T47D (cell line): ENCODE measurements at places on chromosomes 5 and 9.

DNA sequence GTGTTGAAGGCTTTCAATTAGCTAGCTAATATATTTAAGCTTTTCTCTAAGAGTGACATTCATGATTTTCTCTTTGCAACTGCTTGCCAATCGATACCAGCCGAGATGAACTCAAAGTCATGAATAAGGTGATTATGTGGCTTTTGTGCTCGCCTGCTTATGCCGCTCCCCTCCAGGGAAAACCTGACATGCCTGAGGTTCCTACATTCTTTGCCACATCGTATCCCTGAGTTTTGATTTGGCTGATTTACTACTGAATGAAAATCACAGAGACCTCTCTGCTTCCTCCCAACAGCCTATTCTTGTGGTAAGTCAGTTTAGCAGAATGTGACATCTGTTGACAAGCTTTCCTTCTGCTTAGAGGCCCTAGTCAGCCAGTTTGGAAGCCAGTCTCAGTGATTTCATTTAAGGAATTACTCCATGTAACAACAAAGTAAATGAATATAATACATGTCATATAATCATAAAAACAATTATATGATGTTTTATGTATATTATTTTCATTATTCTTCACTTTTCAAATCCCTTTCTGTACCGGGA lies 513.4 kb downstream of the CSNK1G3 start:
- no peak for DNase-seq

DNA sequence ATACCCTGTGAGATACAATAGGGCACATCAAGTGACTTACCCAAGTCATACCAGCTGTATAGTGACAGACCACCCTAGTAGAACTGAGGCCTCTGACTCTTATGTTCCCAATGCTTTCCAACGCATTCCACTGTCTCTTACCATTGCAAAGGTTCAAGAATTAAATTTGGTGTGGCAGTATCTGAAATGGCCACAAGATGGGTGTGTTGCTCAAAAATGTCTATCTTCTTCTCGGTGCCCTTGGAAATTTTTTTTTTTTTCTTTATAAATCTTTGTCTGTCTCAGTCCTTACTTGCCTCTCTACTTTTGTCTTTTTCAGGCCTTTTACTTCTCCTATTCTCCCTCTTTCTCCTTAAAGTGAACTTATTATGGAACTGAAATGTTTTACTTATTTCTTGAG lies 48.4 kb downstream of the GPR21 start:
- no peak for DNase-seq

GRCh38 chr5:157821822-157822622 lies 36.9 kb downstream of the CLINT1 start:
- no peak for DNase-seq

GRCh38 chr5:78360924-78361630 lies 660 bp downstream of the SCAMP1 start:
- DNase-seq, result peak; percentile 51

DNA sequence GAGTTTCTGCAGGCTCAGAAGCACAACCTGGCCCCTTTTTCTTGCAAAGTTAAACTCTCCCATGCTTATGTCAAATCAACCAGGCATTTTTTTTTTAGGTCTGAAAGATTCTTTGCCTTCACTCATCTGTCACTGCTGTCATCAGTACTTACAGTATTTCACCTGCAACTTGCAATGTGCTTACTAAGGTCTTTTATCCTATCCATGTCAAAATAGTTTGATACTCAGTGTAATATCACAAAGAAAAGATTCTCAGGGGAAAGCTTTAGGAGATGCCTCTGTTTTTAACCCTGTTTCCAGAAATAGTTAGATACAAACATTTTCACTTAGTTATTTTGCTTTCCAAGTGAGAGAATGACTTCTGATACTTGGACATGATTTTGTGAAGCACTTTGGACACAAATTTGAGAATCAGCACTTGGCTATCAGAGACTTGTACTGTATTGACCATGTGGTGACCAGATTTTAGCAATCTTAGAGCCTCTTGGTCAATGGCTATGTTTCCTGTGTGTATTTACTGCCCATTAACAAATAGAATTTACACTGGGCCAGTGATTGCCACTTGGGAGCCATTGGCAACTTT lies 428.2 kb downstream of the IRX1 start:
- DNase-seq, result no peak

DNA sequence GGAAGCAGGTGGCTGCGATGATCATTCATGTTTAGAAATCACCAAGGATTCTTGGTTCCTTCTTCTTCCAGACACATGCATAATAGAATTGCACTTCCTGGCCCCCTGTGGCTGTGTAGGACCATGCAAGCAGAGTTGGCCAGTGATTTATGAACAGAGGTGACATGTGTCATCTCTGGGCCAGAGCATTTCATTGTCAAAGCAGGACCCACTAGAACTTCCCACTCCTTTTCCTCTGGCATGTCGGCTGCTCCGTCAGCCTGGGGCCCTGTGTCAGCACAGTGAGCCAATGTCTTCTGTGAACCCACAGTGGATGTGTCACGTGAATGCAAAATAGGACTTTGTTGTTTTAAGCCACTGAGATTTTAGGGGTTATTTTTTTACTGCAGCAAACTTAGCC lies 59.2 kb downstream of the HSD17B3 start:
- no peak for DNase-seq

DNA sequence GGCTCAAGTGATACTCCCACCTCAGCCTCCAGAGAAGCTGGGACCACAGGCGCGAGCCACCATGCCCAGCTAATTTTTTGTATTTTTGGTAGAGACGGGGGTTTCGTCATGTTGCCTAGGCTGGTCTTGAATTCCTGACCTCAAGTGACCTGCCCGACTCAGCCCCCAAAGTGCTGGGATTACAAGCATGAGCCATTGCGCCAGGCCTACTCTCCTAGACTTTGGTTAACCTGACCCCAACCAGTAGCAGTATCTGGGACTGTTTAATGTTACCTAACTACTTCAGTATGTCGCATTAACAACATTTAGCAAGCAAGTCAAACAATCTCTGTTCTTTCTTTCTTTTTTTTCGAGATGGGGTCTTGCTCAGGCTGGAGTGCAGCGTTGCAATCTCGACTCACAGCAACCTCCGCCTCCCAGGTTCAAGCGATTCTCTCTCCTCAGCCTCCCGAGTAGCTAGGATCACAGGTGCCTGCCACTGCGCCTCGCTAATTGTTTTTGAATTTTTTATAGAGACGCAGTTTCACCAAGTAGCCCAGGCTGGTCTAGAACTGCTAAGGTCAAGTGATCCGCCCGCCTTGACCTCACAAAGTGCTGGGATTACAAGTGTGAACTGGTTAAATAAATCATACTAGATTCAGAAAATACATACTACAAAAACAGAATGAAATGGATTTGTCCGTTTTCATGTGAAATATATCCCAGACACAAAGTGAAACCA lies 2.0 kb downstream of the AK3 start:
- DNase-seq, result no peak

DNA sequence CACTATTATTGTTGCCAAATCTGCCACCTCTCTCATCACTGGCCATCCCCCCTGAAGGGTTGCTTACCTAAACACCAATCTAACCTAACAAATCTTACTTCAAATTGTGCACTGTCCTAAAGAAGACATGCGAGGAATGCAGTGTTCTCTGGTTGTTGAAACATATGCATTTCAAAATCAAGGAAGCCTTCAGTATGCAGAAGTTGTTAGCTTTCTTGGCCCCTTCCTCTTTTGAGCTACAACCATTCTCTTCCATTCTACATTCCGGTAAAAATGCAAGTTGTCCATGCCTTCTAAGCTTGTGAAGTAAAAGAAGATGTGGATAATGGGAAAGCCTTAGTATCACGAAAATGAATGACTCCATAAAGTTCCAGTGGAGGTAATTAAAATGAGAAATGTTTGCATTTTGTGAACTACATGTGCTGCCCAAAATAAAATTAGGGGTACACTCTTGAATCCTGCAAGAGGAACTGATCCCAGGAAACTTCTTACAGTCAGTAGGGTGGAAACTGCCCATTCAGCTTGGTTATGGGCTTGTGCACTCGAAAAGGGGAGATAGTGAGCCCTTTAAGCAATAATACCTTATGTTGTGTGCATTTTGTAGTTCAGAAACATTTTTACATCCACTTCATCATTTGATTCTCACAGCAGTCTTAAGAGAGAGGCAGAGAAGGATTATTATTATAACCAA lies 77.6 kb upstream of the ADRB2 start:
- no peak for DNase-seq

- DNase-seq, result no peak
These were observed 50.5 kb upstream of the COL5A1 start for GRCh38 chr9:134591082-134591571.

DNA sequence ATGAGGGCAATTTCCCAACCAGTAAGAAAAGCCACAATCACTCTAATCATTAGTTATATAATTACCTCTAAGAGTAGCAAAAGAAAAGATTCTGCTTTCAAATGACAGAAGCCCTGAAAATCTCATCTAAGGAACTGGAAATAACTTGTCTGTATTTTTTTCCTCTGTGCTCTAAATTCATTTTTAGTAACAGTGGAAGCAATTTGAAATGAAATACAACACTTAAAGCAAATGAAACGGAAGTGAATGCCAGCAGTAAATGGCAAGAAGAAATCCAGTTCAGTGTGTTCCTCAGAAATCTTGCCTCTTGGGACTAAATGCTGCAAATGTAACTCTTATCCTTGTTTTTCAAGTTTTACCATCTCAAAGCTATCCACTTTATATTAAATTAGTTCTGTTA lies 294.9 kb downstream of the TAF11L14 start:
- no peak for DNase-seq
